Type B pancreatic cell (in vitro differentiated cells): ENCODE measurements at places on chromosomes 5 and 9. TPM values are rescaled to one million over a fixed set of nuclear protein-coding genes. Genes with fewer than 3 reads are reported as not detected.
A peak's percentile ranks its signal among the peaks of the same experiment; 100 is the strongest.

DNA sequence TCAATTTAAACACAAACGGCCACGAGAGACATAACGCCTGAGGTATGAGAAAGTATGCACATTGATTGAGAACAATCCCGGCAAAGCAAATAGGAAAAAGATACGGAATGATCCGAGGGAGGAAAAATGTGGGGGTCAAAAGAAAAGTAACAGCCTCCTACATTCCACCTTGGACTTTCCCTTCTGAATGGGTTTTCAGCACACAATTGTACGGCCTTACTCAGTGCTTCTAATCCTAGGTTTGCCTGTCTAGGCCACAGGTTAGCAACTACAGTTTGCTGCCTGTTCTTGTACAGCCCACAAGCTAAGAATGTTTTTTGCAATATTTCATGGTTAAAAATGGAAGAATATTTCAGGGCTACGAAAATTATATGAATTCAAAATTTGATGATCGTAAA, 46.2 kb upstream of the RNF20 start:
- peaks cover 21% of the 10 kb centered on the region for H3K4me1 ChIP-seq
- peak overlapping the region; percentile 95 for H3K4me3 ChIP-seq
- H3K36me3 ChIP-seq = no peaks in the 10 kb centered on the region
- no peak for DNase-seq
- peaks cover 32% of the 10 kb centered on the region for H3K27me3 ChIP-seq

- peaks cover 18% of the 10 kb centered on the region for H3K36me3 ChIP-seq
- H3K4me1 ChIP-seq = peaks cover 4% of the 10 kb centered on the region
- H3K27ac ChIP-seq = no peak overlapping the region
- H3K4me3 ChIP-seq = no peak overlapping the region
These were observed 201.2 kb downstream of the TARS1 start for GRCh38 chr5:33641744-33642505.

GRCh38 chr5:171427318-171428167, 8.1 kb downstream of the FGF18 start:
- no peak overlapping the region for H3K27ac ChIP-seq
- H3K27me3 ChIP-seq = peaks cover 8% of the 10 kb centered on the region
- H3K4me3 ChIP-seq = no peak overlapping the region

The N4BP3 gene
- 6.6 and 11.2 TPM in 2 replicates for total RNA-seq

- DNase-seq = no peak
- no peaks in the 10 kb centered on the region for H3K27me3 ChIP-seq
- no peaks in the 10 kb centered on the region for H3K36me3 ChIP-seq
- no peaks in the 10 kb centered on the region for H3K4me1 ChIP-seq
- H3K27ac ChIP-seq = no peak overlapping the region
These were observed 11.6 kb upstream of the ECM2 start for GRCh38 chr9:92547356-92547755.

The PCDHB8 gene
- total RNA-seq = 0.99 and 3.9 TPM in 2 replicates

GRCh38 chr5:83767409-83767992, 46.8 kb upstream of the HAPLN1 start:
- H3K4me1 ChIP-seq = no peaks in the 10 kb centered on the region
- H3K27me3 ChIP-seq = no peaks in the 10 kb centered on the region
- no peak overlapping the region for H3K4me3 ChIP-seq
- no peaks in the 10 kb centered on the region for H3K36me3 ChIP-seq
- H3K27ac ChIP-seq = no peak overlapping the region

- H3K27me3 ChIP-seq = peaks cover 3% of the 10 kb centered on the region
- H3K4me1 ChIP-seq = peaks cover 24% of the 10 kb centered on the region
- no peaks in the 10 kb centered on the region for H3K36me3 ChIP-seq
- no peak for DNase-seq
- no peak overlapping the region for H3K4me3 ChIP-seq
- peak overlapping the region; percentile 7 for H3K27ac ChIP-seq
These were observed 123.1 kb downstream of the LIFR start for GRCh38 chr5:38433160-38433861.

DNA sequence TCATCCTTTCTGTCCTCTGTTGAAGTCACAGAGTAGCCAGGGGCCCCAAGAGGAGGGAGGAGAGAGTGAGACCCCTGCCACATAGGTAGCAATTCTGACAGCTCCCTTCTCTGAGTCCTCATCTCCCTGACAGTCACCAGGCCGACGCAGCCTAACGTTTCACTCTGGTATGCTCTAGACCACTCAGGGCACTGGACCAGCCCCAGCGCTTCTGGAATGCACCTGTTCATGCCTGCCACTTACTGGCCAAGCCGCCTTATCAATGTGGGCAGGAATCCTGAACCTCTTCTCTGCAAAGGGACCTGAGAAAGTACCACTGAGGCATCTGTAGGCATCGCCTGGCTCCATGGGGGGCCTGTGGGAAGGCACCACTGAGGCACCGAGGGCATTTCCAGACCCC, 50.2 kb downstream of the SECISBP2 start:
- peaks cover 3% of the 10 kb centered on the region for H3K4me1 ChIP-seq
- no peaks in the 10 kb centered on the region for H3K36me3 ChIP-seq
- no peak for DNase-seq
- no peak overlapping the region for H3K4me3 ChIP-seq

DNA sequence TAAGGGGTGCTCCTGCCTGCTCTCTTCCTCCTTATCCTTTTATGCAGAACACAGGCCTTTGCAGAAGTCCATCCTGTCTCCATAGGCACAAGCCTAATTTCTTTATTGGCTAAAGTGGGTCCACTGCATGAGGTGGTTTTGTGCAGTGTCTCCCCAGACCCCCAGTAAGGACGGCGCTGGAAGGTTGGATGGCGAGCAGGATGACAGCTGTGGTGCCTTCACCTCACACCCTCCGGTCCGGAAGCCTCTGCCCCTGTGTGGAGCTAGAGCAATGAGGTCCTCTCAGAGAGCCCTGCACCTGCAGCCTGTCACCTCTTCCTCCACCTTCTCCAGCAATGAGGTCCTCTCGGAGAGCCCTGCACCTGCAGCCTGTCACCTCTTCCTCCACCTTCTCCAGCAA, 393.7 kb upstream of the IRX1 start:
- no peak overlapping the region for H3K4me3 ChIP-seq
- DNase-seq = no peak
- H3K27me3 ChIP-seq = peaks cover 52% of the 10 kb centered on the region
- no peak overlapping the region for H3K27ac ChIP-seq
- H3K36me3 ChIP-seq = peaks cover 3% of the 10 kb centered on the region

DNA sequence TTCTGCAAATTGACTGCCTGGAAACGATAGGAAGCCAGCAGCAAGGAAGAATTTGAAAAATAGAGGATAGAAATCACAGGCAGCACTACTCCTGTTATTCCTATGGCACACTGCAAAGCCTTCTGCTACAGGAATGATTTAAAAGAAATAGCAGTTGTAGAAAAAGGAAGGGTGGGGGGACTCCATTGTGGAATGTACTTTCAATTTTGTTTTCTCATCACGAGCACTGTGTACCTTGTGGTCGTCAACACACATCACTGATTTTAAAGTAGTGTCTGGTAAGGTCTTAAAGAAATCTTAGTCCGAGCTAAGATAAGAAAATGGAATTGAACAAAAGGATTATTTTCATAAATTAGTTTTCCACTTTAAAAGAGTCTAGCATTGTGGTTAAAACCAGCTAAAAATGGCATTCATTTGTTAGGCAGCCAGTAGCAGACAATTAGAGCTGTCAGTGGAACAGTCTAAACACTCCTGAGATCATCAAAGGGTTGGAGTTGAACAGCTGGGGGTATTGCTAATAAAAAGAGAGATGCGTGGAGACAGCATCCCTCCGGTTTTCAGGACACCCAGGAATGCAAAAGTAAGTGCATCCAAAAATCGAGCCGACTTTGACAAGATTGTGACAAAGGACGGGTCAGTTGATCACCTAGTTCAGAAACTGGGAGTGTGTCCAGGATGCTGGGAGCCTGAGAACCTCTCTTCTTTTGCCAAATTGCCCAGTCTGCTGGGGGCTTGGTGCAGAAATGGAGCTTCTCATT, 97.8 kb upstream of the WWC1 start:
- peaks cover 4% of the 10 kb centered on the region for H3K27me3 ChIP-seq
- DNase-seq = no peak
- no peak overlapping the region for H3K4me3 ChIP-seq
- no peaks in the 10 kb centered on the region for H3K36me3 ChIP-seq

GRCh38 chr5:149210968-149211490, 60.6 kb upstream of the AFAP1L1 start:
- no peak overlapping the region for H3K4me3 ChIP-seq
- no peak overlapping the region for H3K27ac ChIP-seq
- peaks cover 8% of the 10 kb centered on the region for H3K4me1 ChIP-seq
- peaks cover 5% of the 10 kb centered on the region for H3K27me3 ChIP-seq
- DNase-seq = no peak

The PPP1R26 gene
- 22.7 and 24.2 TPM in 2 replicates for total RNA-seq

DNA sequence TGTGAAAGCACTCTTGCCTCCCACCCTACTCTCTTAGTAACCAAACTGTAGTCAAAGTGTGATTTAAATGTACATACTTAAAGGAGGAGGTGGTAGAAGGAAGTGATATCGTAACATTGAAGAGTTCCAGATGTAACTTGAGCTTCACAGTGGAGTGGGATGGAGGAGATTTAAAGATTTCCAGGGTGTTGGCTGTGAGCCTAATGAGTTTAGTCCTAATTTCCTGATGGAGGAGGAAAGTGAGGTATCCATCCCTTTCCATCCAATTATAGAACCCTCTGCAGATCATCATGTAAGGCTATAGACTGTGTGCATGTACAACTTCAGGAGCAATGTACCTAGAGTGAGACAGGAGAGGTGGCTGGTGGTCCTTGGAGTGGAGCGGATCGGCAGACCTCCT, 1163.9 kb upstream of the SEMA6A start:
- no peaks in the 10 kb centered on the region for H3K4me1 ChIP-seq
- H3K27ac ChIP-seq = no peak overlapping the region
- H3K4me3 ChIP-seq = no peak overlapping the region
- H3K27me3 ChIP-seq = no peaks in the 10 kb centered on the region
- no peak for DNase-seq

The PAX5 gene
- not detected in 2 replicates for total RNA-seq

DNA sequence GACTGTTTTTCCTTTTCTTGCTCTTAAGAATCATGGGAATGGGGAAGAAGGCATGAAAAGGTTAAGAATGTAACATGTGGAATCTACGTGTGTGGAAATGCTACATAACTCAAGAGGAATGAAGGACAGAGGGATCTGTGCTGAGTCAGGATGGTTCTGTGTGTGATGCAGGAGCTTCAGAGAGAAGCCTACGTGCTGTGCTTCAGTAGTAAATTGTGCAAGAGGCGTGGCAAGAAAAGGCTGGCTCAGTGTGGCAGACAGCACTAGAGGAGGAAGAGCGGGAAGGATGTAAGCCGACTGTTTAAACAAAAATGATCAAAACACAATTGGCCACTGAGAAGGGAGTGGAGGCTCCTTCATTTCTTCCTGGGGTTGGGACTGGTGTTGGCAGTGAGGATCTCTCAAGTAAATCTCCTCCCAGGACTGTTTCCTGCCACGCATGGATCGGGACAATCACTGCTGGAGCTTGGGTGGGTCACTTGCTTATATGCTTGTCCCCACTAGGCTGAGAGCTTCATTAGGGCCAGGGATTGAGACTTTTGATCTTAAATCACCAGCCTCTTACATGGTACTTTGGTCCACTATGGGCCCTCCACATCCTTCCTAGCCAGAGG, 59.4 kb upstream of the BASP1 start:
- H3K27ac ChIP-seq = no peak overlapping the region
- H3K27me3 ChIP-seq = no peaks in the 10 kb centered on the region
- H3K4me1 ChIP-seq = no peaks in the 10 kb centered on the region
